ENCODE measurements at places on chromosomes 3 and 15.

DNA sequence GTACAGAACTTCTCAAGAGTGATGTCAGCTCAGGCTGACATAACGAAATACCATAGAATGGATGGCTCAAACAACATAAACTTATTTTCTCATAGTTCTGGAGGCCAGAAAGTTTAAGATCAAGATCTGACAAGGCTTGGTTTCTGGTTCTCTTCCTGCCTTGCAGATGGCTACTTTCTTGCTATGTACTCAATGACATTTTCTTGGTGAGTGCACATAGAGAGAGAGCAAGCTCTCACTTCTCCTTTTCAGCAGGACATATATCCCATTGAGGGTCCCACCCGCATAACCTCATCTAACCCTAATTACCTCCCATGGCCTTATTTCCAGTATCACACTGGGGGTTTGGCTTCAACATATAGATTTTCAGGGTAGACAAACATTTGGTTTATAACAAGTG, 1072.1 kb downstream of the PLOD2 start:
- no peak for DNase-seq

DNA sequence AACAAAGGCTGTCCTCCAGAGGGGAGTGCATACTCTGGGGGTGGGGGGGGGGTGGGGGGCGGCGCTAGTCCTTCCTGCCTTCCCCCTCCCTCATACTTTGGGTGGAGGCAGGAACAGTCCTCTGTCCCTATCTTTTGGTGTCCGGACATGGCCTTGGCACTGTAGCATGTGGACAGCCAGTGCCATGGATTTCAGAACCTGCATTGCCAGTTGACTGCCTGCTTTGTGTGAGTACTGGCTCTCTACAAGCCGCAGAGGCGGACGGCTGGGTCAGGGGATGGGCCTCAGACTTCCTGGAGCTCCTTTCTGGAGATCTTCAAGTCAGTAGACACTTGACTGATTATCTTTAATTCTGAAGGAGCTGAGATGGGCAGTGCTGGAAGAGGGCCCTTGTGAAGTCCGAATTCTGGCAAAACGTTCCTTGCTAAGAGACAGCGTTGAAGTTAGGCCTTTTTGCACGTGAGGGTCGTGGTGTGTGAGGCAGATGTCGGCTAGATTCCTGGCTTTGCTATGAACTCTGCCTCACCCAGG, 2.5 kb downstream of the CLDN11 start:
- peak; percentile 29 for DNase-seq

DNA sequence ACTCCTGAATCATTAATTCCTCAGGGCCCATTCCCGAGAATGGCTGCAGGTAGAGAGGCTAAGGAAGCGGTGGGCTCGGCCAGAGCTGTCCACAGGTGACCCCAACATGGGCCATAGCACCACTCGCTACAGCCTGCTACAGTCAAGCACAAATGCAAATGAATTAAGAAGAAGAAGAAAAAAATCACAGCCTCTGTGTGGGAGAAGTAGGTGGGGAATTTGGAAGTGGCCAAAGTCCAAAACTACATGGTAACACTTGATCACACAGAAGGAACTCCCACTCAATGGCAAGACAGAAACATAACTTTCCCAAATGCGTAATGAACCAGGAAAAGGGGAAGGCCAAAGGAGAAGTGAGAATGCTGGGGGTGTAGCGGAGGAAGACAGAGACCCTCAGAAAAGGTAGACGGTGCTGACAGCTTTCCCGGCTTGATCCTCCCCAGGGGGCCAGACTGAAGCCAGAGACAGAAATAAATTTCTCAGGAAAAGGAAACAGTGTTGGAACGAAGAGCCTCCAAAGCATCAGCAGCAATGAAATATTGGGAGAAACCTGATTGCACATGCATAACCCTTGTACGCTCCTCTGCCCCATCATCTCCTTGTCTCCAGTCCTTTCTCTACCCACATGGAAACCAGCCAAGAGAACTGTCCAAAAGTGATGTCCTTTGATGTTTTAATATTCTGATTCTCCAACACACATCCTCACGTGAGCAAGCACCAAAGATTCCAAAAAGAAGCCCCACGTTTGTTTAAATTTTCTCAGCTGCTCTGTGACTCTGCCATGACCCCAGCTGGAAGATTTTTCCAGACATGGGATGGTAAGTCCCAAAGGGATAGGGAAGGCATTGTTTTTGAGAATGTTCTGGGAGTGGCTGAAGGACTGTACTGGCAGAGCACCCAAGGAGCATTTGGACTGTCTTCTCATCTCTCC, 107.6 kb downstream of the OXNAD1 start:
- DNase-seq, result no peak

DNA sequence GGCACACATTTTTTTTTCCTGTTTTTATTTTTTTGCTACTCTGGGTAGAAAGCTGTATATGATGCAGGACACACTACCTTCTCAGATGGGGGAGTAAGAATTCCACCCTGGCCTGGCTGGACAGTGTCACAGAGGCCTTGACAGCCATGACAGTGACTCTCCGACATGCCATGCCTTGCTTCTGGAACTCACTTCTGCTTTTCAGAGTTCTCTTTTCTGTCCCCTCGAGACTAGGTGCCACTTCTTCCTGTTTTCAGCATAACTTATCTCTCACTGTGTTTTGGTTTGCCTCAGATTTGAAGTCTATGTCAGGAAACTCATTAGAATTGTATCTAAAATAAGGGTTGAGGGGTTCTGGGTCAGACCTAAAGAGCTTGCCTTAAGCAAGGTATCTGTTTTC, 69.1 kb upstream of the SEC13 start:
- no peak for DNase-seq

- DNase-seq, result no peak
Measured at GRCh38 chr3:183085634-183086390, 13.5 kb downstream of the MCCC1 start.

DNA sequence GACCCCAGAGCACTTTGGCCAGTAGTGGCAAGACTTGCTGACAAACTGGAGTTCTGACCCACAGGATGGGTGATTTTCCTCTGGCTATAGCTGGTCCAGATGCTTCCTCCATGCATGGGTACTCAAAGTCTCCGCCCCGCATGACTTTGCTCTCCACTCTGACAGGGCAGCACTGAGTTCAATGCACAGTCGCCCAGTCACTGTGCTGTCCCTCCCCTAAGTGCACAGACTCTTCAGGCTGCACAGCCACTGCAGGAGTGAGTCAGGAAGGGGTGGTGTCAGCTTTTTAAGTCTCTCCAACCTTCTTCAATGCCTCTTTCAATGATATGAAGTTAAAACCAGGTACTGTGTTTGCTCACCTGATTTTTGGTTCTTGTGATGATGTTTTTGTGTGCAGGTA, 17.8 kb downstream of the TEX9 start:
- no peak for DNase-seq

DNA sequence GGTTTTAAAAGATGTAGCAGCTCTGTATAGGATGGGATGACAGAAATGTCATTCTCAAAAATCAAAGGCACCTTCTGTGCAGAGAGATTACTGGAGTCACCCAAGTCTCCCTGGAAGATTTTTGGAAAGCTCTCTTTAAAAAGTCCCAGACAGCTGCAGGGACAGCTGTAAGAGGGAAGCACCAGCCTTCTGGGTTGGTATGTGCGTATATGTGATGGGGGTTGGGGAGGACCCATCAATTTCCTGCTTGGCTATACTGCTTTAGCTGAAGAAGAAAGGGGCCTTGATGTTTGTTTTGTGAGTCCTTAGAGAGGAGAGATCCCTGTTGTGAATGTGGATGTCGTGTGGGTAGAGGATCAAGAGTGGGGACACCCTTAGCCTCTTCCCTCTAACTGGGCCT, 5.4 kb upstream of the SEC11A start:
- no peak for DNase-seq

DNA sequence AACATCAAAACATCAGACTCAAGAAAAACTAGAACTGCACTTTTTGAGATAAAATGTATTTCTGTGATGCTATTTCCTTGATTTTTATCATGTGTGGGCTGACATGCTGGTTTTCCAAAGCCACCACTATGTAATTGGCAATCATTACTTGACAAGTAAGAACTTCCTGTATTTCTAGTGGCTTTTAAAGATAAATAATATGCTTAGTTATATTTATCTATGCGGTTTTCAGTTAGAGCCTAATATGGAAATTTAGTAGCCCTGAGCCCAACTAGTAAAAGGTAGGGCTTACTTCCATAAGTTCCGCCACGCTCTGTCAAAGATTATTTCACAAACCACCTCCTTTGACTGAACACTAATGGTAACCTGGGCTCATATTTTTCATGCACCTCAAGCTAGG, 91.6 kb downstream of the PPARG start:
- no peak for DNase-seq

- no peak for DNase-seq
Measured at GRCh38 chr15:101521591-101521990, 32.1 kb upstream of the PCSK6 start.

DNA sequence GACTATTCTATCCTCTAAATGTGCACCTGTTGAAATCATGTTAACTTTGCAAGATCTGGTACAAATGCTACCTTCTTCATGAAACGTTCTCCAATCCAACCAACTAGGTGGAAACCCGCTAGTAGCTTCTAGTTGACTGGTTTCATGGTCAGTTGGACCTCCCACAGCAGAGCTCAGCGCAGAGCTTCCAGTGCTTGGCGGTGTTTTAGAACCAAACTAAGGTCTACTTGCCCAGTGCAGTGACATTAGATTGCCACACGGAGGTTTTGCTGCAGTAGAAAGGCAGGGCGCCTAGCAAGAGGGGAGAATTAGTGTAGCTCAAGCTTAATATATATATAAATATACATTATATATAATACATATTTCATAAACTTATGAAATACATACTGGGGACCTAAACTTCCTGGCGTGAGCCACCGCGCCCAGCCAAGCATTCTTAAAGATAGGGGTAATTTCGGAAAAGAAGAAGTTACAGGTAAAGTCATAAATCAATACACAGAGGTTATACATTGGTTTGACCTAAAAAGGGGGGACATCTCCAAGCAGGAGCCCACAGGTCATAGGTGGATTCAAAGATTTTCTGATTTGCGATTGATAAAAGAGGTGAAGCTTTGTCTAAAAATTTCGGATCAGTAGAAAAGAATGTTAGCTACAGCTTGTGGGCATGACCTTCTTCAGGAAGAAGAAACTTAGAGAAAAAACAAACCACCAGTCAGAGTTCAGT, 2.1 kb upstream of the OXSR1 start:
- DNase-seq, result no peak

DNA sequence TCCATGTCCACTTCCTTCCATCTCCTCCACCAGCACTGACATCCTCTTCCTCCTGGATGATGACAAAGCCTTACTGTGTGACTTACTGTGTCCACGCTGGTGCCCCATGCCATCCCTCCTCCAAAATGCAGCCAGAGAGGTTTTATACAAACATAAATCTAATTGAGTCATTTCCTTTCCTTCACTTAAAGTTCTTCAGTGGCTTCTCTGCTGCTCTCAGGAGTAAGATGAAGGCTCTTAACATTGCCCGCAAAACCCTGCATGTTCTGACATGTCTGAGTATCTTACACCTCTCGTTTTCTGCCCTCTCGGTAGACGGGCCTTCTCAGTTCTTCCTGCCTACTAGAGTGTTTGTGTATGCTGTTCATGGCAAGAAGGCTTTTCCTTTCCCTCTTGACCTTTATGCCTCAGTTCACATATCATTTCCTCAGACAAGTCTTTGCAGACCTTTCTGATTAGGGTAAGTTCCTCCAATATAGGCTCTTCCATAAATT, 175.5 kb downstream of the CFAP20DC start:
- DNase-seq, result peak; percentile 60

GRCh38 chr3:187742351-187743171, 2.7 kb downstream of the BCL6 start:
- DNase-seq, result no peak

DNA sequence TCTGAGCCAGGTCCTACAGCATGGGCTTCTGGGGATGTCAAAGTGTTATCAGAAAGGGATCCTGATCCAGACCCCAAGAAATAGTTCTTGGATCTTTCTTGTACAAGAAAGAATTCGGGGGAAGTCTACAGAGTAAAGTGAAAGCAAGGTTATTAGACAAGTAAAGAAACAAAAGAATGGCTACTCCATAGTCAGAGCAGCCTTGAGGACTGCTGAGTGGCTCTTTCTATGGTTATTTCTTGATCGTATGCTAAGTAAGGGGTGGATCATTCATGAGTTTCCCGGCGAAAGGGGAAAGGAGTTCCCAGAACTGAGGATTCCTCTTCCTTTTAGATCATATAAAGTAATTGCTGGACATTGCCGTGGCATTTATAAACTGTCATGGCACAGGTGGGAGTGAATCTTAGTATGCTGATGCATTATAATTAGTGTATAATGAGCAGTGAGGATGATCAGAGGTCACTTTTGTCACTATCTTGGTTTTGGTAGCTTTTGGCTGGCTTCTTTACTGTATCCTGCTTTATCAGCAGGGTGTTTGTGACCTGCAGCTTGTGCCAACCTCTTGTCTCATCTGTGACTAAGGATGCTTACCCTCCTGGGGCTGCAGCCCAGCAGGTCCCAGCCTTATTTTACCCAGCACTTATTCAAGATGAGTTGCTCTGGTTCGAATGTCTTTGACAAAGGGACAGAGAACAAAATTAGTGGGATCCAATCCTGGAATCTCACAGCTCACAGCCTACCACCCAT, 41.0 kb downstream of the CRYGS start:
- no peak for DNase-seq

GRCh38 chr3:140186421-140186920, 251.5 kb downstream of the CLSTN2 start:
- DNase-seq, result peak; percentile 6

- no peak for DNase-seq
Measured at GRCh38 chr3:127147291-127147885, 45.5 kb upstream of the PRR23E start.

- no peak for DNase-seq
Measured at GRCh38 chr3:141373232-141373631, 4.9 kb downstream of the ZBTB38 start.

DNA sequence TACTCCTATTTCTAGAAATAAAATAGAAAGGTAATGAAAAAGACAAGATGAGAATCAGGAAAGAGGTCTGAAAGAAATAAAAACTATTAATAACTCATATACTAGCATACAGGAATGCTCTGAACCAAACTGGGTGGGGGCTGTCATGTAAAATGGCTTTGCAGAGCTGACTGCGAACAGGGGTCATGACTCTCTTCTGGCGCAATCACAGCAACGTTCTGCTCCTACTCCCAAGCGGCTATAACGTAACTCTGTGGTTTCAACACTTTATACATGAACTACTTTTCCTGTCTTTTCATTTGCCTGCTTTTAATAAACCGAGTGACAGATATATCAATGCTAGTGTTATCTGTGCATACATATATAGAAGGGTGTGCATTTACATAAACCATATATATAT, 116.7 kb downstream of the DLG1 start:
- DNase-seq, result no peak

- no peak for DNase-seq
Measured at GRCh38 chr3:101020351-101021015, 27.3 kb upstream of the ABI3BP start.
